ENCODE measurements at places on chromosomes 6 and 20. TPM values are rescaled to one million over a fixed set of nuclear protein-coding genes. Genes with fewer than 3 reads are reported as not detected.

MC3R gene
- not detected for total RNA-seq

CST2 gene
- total RNA-seq, result not detected

EYS gene
- total RNA-seq, result 1.0 TPM

SEL1L2 gene
- total RNA-seq, result not detected

SEMG1 gene
- not detected for total RNA-seq

TTPAL gene
- 4.5 TPM for total RNA-seq

RAB44 gene
- 0.62 TPM for total RNA-seq

DNA sequence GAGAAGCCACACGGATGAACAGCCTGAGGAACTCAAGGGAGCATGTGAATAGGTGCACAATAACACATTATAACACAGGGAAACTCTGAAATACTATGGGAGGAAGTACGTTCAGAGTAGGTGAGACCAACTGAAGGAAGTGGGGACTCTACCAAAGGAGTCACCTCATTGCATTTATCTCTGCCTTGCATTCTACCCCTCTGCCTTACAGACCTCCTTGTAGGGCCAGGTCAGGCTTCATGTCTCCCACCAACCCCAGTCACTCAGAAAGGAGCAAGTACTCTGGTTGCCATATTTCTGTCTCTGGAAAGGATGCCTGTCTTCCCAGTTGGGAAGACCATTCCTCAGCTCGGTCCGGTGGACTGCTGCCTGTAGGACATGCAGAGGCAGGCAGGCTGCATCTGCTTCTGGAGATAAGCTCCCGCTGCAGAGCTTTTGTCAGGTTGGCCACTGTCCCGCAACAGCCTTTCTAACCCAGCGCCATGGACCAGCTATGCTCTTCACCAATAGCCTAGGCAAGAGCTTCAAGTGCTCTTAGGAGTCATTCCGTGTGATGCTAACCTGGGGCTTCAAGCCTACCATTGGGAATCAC is 51.6 kb upstream of the ASIP start:
- DNase-seq, result no peak

DNA sequence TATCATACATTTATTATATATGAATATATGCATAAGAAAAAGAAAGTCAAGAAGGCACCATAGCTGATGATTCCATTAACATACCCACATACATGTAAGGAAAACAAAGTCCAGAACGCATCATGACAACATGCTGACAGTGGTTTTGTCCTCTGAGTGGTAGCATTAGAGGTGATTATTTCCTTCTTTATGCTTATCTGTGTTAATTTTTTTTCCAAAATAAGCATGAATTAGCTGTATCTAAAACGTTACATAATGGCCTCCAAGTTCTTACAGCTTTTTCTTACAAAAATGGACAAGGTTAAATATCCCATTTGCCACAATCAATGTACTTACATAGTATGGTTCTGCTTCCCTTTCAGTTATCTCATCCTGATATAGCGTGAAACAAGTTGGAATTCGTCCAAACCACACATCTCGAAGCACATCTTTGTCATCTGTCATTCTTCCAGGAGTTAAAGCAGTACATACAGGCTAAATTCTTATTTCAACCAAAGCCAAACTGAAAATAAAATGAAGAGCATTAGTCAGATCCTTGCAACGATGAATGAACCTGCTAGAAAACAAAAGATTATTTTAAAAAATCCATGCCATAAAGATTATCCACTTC is 9.7 kb downstream of the ATG5 start:
- no peak for DNase-seq

GRCh38 chr6:98514073-98514720 is 320.2 kb upstream of the POU3F2 start:
- no peak for DNase-seq

- peak; percentile 87 for DNase-seq
Measured at GRCh38 chr20:37627060-37627766, 66.6 kb upstream of the CTNNBL1 start.

DNA sequence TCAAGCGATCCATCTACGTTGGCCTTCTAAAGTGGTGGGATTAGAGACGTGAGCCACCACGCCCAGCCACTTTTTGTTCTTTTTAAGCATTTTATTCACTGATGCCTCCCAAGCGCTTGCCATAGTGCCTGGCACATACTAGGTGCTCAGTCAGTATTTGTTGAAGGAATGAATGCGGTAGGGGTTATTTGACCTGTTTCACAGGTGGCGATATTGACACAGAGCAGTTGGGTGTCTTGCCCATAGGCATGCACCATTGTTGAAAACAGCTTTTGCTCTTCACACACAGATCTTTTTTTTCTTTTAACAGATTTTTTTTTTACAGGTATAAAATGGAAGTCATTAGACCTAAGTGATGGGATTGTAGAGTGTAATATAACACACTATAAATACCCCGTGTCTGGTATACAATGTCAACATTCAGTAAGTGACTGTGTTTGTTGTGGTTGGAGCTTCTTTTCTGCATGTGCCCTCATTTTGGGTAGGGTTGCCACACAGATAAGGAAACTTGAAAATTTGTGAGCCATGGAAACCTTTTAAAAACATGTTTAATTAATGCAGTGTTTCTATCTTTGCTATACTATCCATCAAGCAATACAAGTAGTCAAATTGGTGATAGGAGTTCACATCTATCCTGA is 24.8 kb downstream of the RREB1 start:
- DNase-seq, result no peak

- no peak for DNase-seq
Measured at GRCh38 chr6:20319520-20320357, 81.9 kb upstream of the E2F3 start.

DNA sequence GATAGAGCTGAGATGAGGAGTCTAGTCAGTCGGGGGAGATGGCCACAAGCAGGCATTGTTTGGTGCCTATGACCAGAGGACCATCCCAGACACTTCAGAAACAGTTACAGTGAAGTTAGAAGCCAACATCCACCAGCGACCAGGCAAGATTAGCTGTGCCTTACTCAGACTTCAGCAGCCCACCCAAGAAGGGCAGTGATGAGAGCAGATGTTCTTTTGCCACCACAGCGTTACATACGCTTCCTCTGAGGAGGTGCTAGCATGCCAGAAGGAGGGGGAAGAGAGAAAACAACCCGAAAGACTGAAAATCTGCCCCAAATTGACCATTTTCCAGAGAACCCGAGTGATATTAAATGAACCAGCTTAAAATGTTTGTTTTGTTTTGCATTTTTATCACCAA is 186.8 kb downstream of the PRL start:
- DNase-seq, result peak; percentile 59

- DNase-seq, result no peak
Measured at GRCh38 chr20:1041845-1042390, 39.8 kb upstream of the RSPO4 start.

GRCh38 chr20:8390037-8390433 is 258.0 kb downstream of the PLCB1 start:
- DNase-seq, result no peak

GRCh38 chr20:774016-774659 is 5.8 kb upstream of the SLC52A3 start:
- no peak for DNase-seq

- no peak for DNase-seq
Measured at GRCh38 chr6:170167657-170168159, 123.2 kb downstream of the DLL1 start.

- no peak for DNase-seq
Measured at GRCh38 chr20:36391456-36391855, 85.3 kb downstream of the DLGAP4 start.

DNA sequence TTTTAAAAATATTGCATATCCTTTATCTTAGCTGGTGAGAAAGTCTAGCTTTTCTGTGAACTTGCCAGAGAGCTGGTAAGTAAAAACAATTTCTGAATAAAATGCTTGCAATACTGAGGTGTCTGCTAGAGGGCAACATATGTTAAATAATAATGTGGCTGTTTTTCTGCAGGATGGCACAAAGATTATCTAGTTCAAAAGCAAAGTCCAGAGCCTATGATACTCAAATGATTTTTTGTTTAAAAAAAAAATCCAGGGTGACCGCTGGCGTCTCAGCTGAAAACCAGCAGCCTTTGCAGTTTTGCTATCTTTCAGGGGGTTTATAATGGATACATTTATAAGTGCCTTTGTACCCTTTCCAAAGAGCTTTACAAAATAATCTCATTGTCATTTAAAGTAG is 194.9 kb downstream of the PHACTR1 start:
- DNase-seq, result peak; percentile 66

DNA sequence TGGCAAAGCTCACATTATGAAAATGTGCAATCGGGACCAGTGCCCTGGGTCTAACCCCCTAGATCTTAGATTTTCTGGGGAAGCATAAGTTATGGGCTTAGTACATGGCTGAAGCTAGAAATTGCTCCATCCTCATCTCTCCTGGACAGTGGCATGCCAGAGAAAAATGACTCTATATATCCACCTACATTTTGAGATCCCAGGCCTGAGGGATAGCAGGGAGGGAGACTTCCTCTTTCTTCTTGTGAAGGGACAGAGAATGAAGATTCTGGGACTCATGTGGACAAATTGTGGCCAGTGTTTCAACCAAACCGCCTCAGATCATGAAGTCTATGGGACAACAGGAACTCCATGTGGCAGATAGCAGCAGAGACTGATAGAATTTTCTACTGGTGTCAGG is 35.4 kb downstream of the GSTA2 start:
- DNase-seq, result no peak

DNA sequence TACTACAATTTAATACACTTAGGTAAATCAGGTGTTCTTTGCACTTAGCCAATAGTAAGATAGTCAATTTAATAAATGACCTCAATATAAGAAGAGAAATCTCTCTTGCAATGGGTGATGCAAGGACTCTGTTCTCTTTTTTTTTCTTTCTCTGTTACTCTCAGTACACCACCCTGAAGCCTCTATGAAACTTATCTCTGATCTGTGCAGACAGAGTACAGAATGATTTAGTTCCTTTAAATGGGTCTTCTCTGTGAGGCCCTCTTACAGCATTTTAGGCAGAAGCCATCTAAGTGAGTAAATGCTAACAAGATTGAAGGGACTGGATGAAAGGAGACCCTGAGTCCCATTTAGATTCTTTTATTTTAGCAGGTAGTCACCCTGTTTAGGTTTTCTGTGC is 312.8 kb downstream of the RFPL4B start:
- DNase-seq, result no peak

GRCh38 chr6:144215402-144215931 is 65.2 kb downstream of the STX11 start:
- DNase-seq, result peak; percentile 45

DNA sequence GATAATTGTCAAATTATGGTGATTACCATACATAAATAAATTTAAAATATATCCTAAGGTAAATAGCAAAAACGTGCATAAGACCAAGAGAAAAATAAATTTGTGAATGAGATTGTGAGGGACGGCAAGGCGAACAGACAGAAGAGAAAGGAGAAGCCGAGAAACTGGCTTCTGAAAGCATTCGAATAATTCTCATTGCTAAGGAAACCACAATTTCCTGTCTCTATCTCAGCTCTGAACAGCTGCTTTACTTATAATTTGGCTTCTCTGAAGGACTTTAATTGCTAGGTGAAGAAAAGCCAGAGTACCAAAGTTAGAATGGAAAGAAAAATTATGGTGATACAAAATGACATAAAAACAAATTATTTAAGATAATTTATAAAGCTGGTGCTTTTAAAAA is 79.0 kb upstream of the RGS17 start:
- DNase-seq, result peak; percentile 11

DNA sequence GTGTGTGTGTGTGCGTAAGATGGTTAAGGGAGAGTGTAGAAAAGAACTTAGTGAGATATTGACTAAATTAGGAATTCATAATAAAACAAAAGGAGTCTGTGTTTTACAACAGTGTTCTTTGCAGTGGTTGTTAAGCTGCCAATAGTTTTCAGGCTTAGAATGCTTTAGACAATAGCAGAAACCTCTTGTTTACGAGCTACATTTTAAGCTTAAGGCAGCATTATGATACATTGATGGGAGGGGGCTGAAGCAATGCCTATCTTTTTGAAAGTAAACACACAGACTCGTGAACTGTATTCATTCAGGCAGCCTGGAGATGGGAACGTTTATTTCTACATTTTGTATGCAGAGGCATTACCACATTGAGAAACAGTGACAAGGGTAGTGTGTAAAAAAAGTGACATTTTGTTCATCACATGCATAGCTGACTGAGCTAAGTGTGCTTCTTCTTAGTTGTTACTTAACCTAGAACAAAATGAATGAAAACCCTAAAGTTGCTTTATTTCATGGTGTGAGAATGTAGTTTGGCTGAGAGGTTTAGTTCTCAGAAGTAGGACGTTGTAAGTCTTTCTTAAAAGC is 21.2 kb downstream of the CLVS2 start:
- no peak for DNase-seq

GRCh38 chr20:14838663-14839628 is 501.5 kb upstream of the FLRT3 start:
- DNase-seq, result peak; percentile 78

- peak; percentile 84 for DNase-seq
Measured at GRCh38 chr6:138590796-138591709, 91.8 kb upstream of the NHSL1 start.

DNA sequence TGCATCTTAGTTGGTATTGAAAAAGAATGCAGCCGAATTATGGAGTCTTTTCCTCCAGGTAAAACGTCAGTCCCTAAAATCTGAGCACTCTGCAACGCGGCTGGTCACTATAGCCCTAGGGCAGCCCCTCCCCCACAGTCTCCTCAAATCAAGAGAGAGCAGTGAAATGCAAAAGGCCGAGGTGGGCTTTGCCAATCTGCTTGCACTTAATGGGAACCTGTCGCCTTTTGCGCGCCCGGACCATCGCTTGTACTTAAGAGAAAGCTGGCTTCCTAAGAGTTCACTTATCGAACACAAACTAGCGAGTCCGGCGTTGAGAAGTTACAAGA is 447 bp downstream of the MCM3 start:
- no peak for DNase-seq

- DNase-seq, result no peak
Measured at GRCh38 chr6:4584801-4585200, 191.4 kb upstream of the CDYL start.

DNA sequence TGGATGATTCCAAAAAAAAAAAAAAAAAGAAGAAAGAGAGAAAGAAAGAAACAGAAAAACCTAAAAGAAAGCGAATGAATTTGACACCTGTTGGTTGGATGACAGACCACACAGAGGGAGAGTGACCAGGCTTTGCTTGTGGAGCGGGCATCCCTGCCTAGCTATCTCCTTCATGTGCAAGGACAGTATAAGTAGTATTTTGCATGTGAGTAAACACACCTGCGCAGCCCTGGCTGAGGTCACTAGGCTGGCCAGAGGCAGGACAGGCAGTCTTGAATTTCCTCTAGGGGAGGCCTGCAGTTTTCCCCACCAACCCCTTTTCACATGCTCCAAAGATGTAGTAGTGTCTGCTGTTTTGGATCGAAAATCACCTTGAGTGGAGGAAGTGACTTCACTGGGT is 126.4 kb downstream of the CCDC170 start:
- DNase-seq, result no peak

- DNase-seq, result peak; percentile 14
Measured at GRCh38 chr6:84119277-84119676, 85.7 kb downstream of the MRAP2 start.

- DNase-seq, result no peak
Measured at GRCh38 chr6:25270559-25270958, 8.6 kb upstream of the CARMIL1 start.

- DNase-seq, result peak; percentile 14
Measured at GRCh38 chr6:2733324-2733723, 17.4 kb downstream of the MYLK4 start.

- no peak for DNase-seq
Measured at GRCh38 chr6:170179616-170180324, 111.1 kb downstream of the DLL1 start.

- DNase-seq, result no peak
Measured at GRCh38 chr6:9009931-9010330, 574.6 kb upstream of the SLC35B3 start.
